Panc1 (cell line): ENCODE measurements at places on chromosomes 3 and 15.

- no peak for DNase-seq
These were observed 1.3 kb upstream of the CTNNB1 start for GRCh38 chr3:41198046-41198445.

GRCh38 chr3:40720863-40721262 is 196.1 kb downstream of the ZNF621 start:
- DNase-seq, result no peak

- peak; percentile 22 for DNase-seq
These were observed 123.3 kb downstream of the XXYLT1 start for GRCh38 chr3:195147649-195148080.

DNA sequence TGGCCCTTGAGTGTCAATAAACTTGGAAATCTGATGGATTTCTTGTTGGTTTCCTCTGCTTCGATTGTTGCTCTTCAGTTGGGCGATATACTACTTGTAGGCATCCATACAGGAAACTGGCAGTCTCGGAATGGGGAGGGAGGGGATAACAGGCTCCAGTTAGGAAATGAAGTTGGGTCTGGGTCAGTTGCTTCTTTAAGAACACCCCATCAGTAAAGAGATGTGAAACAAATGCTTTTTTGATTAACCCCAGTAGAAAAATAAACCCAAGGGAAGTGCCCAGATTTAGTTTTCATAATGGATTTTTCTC is 681 bp downstream of the CHMP2B start:
- DNase-seq, result no peak

DNA sequence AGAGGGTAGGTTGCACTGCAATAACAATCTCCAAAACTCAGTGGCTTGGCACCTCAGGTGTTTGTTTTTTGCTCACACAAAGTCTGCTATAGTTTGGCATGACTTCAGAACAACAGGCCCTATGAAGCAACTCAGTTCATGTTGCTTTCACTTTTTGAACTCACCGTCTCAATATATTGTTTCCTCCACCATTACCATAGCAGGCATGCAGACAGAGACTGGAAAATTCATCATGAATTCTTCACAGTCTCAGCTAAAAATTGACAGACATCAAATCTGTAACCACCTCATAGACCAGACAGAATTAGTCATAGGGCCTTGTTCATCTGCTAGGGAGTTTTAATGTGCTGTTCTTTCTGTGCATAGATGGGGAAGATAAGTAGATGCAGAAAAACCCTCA is 161.4 kb upstream of the POU1F1 start:
- DNase-seq, result no peak

DNA sequence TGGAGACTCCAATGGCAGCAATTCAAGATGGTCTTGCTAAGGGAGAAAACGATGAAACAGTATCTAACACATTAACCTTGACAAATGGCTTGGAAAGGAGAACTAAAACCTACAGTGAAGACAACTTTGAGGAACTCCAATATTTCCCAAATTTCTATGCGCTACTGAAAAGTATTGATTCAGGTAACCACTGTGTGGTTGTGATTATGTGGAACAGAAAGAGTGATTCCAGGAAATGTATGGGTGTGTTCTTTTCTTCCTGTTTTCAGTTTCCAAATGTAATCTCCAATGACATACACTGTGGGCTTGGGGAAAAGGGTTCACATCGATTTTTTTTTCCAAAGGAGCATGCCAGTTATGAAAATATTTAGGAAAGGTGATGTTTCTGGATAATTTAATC is 10.9 kb downstream of the SCG3 start:
- DNase-seq, result no peak

DNA sequence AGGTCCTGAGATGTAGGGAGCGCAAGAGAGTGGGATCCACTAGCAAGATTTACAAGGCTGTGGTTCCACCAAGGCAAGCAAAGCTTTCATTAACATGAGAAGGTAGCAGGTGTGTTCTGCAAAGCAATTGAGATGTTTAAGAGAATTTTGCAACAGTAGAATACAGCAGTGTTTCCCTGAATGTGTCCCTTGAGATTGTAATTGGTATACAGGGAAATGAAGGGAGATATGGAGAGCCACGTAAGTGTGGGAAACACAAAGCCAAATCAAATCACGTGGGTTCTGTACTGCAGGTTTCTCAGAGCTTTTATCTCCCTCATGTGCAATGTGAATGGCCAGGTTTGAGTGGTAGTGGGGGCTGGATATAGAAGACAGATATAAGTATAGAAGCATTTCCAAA is 67.3 kb downstream of the ATG7 start:
- DNase-seq, result no peak

DNA sequence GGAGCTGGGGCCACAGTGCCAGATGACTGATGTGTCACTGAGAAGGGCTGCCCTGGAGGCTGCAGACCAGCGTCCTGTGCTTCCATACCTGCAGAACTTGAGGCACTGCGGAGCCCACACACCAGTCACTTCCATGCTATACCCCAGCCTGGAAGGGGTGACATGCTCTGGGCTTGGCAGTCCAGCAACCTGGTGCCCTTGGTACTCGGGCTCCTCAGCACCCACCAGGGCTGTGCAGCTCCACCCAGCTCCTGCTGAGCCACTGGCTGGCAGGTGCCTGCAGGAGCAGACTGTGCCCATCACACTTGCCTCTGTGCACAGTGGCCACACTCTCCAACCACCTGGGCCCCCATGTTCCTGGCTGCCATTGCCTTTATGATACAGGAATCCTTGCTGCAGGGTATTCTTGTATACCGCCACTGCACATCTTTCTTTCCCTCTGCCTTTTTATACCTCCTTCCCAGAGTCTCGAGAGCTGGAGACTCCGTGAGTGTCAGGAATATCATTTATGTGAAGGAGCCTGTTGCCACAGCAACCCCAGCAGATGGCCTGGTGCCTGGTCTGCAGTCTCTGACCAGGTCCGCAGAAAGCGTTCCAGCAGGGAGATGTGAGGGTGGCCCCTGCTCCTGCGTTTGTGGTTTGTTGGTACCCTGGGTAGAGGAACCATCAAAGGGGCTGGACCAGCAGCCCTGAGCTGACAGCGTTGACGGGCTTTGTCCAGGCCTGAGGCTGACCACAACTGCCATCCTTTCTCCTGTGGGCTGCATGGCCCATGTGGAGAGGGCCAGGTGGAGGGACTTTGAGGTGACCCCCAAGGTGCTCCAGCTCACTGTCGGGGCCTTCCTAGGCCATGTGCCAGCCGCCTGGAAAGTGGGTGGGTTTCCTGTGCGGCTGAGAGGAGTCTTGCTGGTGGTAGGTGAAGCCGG is 93.4 kb upstream of the PLXNA1 start:
- no peak for DNase-seq

- no peak for DNase-seq
These were observed 28.4 kb upstream of the EPHB3 start for GRCh38 chr3:184532940-184533732.

GRCh38 chr3:52292247-52293065 is 4.8 kb downstream of the GLYCTK start:
- no peak for DNase-seq

GRCh38 chr3:124631727-124632126 is 98.5 kb upstream of the UMPS start:
- DNase-seq, result no peak

GRCh38 chr15:23787346-23788105 is 100.4 kb upstream of the NDN start:
- no peak for DNase-seq

- no peak for DNase-seq
These were observed 263.9 kb upstream of the STT3B start for GRCh38 chr3:31268868-31269267.

GRCh38 chr3:17982211-17982880 is 239.9 kb upstream of the TBC1D5 start:
- no peak for DNase-seq

GRCh38 chr15:60605879-60606307 is 127.0 kb upstream of the ICE2 start:
- DNase-seq, result no peak

- no peak for DNase-seq
These were observed 264.8 kb upstream of the HES1 start for GRCh38 chr3:193871220-193871485.

DNA sequence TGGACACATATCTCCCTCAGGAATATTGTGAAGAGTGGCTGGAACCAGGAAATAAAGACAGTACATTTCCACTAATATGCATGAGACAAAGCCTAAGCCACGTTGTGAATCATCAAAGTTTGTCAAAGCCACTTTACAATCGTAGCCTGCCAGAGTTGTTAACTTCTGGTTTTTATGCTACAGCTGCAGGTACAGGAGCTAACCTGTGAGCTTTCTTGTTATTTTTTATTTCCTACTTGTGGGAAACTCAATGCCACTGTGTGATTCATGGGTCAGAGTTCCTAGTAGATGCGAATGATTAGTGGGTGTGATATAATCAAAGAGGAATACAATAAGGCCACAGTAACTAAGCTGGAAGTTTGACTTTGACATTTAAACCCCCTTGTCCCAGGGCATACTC is 44.4 kb upstream of the TEX9 start:
- DNase-seq, result no peak

GRCh38 chr15:45021348-45021747 is 1.6 kb upstream of the SORD start:
- DNase-seq, result no peak

DNA sequence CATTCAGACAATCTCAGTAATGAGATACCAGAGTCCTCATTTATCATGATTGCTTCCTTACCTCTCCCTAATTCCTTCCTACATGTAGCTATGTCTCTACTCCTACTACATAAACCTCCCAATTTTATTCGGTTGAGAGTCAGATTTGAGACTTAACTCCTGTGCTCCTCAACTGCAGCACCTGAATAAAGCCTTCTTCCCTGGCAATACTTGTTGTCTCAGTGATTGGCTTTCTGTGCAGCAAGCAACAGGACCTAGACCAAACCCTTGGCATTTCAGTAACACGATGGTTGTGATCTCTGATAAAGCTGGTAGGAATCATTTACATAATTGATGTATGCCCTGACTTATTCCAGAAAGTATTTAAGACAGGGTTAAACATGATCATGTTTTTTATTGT is 106.7 kb upstream of the NANOGP8 start:
- DNase-seq, result no peak

- no peak for DNase-seq
These were observed 16.6 kb downstream of the MASP1 start for GRCh38 chr3:187274977-187275338.

DNA sequence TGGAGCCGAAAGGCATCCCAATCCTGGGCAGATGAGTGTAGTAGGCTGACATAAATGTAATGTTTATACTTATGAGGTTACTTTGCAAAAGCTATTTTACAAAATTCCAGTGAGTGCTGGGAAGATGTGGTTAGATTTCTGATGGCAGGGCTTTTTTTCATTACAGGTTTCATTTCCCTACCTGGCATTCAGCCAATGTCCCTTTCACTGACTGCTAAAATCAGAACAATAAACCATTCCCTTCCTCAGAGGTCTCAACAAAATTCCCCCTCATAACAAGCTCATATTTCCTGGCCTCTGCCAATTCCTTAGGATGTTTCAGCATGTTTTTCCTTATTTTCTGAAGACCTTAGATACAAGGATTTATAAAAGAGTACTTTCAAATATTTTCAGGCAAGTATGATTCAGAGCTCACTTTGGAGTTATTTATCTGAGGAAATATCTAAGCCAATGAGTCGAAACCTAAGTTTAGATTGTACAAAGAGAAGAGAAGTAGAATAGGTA is 40.9 kb upstream of the CCDC80 start:
- DNase-seq, result no peak

GRCh38 chr3:105430455-105430854 is 63.7 kb downstream of the ALCAM start:
- no peak for DNase-seq

DNA sequence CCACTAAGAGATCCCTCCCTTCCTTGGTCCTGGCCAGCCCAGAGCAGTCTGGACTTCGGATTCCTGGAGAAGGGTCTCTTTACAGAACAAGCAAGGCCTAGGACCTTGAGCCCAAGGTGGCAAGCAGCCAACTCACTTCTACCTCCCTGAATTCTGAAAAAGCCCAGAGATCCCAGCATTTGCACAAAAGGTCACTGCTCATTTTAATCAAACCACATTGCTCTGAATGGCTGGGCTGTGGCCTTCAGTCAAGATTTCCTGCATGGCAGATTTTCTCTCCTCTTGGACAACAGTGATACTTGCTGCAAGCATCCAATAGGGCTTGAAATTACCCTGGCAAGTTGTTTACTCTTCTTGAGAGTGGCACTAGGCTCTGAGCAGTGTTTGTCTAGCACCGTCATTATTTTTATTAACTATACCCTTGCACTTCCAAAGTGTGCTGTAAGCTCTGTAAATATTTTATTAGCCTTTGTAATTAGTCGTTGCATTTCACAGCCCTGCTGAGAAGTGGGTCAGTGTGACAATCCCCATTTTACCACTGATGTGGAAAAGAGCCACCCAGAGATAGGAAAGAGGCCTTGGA is 274.7 kb upstream of the CTNNB1 start:
- DNase-seq, result no peak

DNA sequence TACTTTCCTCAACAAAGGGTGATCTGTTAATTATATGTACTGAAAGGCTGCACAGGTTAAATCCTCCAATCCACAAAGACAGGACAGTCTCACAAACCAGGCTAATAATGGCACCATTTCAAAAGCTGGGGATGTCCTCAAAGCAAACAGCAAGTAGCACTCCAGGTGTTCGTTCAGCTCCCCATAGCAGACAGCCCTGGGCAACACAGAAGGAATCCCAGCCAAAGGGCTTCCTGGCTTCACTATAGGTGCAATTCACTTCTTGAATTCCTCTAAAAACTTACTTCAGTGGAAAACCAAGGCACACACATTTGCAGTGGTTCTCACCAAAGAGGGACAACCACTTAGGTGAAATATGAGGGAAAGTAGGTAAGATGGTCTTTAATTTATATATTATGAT is 166.7 kb downstream of the CTNNB1 start:
- DNase-seq, result no peak

DNA sequence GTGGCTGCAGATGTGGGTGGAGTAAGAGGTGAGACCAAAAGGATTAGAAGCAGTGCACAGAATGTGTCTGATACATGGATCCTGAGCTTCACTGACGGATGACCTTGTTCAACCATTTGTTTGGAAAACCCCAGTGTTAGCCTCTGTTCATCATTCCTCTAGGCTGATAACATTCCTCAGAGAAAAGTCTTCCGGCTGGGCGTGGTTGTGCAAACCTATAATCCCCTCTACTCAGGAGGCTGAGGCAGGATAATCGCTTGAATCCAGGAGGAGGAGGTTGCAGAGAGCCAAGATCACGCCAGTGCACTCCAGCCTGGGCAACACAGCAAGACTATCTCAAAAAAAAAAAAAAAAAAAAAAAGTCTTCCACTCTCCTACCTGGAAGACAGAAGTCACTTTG is 23.1 kb upstream of the CHD2 start:
- no peak for DNase-seq

GRCh38 chr3:60225848-60226247 is 1025.4 kb downstream of the FHIT start:
- DNase-seq, result no peak

DNA sequence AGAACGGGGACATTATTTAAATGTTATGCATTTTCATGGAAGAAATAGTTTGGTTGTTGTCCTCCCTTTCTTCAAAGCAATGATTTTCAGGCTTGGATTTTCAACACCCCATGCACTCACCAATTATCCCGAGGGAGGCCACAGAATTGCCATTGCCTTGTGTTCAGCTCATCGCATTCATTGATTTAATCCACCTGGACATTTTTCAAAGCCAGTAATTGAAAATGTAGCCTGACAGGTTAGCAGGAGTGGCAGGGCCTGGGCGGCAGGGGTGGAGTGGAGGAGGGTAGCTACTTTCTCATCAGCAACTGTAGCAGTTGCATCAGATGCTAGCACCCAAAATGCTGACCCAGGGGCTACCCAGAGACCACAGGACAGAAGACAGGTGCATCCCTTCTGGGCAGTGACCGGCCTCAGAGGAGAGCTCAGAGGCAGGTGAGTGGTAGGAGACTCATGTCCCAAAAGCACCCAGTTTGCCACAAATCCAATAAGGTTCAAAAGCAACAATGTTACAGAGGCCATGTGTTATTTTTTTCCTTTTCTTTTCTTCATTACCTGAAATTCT is 242.4 kb downstream of the CD47 start:
- no peak for DNase-seq
